ENCODE measurements at places on chromosomes 5 and 9. TPM values are rescaled to one million over a fixed set of nuclear protein-coding genes. Genes with fewer than 3 reads are reported as not detected.

GRCh38 chr9:137143459-137143858 is 4.5 kb downstream of the GRIN1 start:
- H3K36me3 ChIP-seq: no peaks in the 10 kb centered on the region
- H3K27ac ChIP-seq: no peak overlapping the region
- H3K27me3 ChIP-seq: peaks cover 46% of the 10 kb centered on the region
- DNase-seq: no peak

DNA sequence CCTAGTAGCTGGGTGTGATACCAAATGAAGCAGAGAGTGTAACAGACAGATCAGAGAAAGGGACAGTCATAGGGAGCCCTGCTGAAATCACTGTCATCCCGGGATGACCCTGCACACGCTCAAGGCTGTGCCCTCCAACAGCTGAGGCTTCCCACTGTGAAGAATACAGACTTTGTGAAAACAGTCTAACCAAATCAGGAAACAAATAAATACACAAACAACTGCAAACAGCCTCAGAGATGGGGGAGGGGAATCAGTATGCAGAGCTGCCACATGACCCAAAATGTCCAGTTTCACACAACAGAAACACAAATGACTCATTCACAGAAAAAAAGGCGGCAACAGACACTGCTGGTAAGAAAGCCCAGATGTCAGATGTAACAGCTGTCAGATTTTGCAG is 101.9 kb downstream of the ADAMTS2 start:
- H3K36me3 ChIP-seq: no peaks in the 10 kb centered on the region
- H3K27ac ChIP-seq: no peak overlapping the region
- DNase-seq: no peak
- H3K4me1 ChIP-seq: no peaks in the 10 kb centered on the region

DNA sequence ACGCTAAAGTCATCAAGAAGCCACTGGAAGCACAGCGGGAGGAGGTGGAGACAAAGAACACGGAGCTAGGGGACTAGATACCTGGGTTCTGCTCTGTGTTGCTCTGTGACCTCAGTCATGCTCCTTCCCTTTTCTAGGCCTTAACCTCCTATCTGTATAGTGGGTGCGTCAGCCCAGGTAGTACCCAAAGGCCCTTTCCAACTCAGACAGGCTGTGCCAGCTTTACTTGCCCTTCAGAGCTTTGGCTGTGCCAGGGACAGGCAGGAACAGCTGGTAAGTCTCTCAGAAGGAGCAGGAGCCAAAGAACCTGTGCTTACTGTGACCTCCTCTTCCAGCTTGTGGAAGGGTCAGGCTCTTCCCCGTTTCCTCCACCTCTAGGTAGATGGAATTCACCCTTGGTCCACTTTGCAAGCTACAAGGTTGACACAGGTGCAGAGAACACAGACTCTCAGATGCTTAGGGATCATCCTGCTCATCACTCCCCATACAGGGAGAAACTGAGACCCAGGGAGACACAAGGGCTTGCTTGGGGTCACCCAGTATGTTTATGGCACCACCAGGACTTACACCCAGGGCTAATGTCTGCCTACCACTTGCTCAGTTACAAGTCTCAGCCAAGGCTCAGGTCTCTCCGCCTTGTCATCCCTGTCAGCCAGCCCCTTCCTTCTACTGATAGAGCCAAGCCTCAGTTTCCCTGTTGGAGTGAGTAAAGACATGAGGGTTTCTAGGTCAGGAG is 1.7 kb downstream of the CCDC69 start:
- DNase-seq: peak; percentile 51
- H3K27ac ChIP-seq: peak overlapping the region; percentile 94
- peaks cover 79% of the 10 kb centered on the region for H3K4me1 ChIP-seq
- H3K36me3 ChIP-seq: peaks cover 37% of the 10 kb centered on the region

MUSK gene
- total RNA-seq: not detected

- no peak overlapping the region for H3K27ac ChIP-seq
- no peak for DNase-seq
- no peaks in the 10 kb centered on the region for H3K36me3 ChIP-seq
- no peaks in the 10 kb centered on the region for H3K27me3 ChIP-seq
- H3K4me3 ChIP-seq: no peak overlapping the region
Measured at GRCh38 chr5:168364151-168364661, 72.8 kb downstream of the WWC1 start.

DNA sequence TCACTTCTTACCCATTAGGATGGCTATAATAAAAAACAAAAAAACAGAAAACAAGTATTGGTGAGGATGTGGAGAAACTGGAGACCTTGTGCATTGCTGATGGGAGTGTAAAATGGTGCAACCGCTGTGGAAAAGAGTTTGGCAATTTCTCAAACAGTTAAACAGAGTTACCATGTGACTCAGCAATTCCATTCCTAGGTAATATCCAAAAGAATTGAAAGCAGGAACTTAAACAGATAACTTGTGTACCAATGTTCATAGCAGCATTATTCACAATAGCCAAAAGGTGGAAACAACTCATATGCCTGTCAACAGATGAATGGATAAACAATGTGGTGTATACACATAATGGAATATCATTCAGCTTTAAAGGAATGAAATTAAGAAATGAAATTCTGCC is 28.9 kb downstream of the DCP2 start:
- H3K27me3 ChIP-seq: no peaks in the 10 kb centered on the region
- no peak for DNase-seq
- H3K36me3 ChIP-seq: peaks cover 80% of the 10 kb centered on the region
- no peaks in the 10 kb centered on the region for H3K4me1 ChIP-seq

GRCh38 chr9:104068546-104068945 is 25.6 kb upstream of the SMC2 start:
- DNase-seq: no peak
- no peaks in the 10 kb centered on the region for H3K4me1 ChIP-seq
- no peaks in the 10 kb centered on the region for H3K27me3 ChIP-seq
- H3K36me3 ChIP-seq: no peaks in the 10 kb centered on the region

DNA sequence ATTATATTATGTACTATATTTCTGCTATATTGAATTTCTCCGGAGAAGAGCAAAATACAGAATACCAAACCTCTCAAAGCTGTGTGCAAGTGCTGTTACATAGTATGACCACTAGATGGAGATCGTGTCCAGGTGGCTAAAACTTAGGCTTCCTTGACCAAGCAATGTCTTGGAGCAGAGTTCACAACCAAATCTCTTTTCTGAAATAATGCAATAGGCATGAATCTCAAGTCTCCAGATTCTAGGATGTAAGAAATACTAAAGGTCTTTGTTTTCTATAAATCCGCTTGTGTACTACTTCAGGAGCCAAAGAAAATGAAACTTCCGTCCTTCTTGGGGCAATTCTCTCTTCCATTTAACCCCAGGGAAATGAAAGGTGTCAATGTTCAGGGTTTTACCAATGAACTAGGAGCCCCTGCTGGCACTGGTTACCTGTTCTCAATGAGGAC is 181.5 kb upstream of the RAI14 start:
- no peak overlapping the region for H3K27ac ChIP-seq
- H3K4me1 ChIP-seq: no peaks in the 10 kb centered on the region
- no peaks in the 10 kb centered on the region for H3K36me3 ChIP-seq
- no peak overlapping the region for H3K4me3 ChIP-seq
- H3K27me3 ChIP-seq: no peaks in the 10 kb centered on the region
- no peak for DNase-seq

DNA sequence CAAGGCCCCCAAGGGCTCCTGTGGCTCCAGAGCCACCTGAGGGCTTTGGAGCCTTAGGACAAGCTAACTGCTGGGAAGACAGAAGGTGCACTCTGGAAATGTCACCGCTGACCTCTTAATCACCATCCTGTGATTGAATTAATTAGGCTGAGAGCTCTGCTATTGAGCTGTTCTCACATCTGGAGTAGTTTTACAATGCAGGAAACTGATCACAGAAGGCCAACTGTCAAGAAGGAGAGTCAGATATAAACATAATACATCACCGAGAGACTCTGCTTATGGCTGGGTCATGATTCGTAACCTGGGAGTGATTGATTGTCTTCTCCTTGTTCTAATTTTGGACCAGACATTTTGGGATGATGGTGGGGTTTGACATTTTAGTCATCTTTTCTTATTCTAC is 226.1 kb downstream of the SLIT3 start:
- no peaks in the 10 kb centered on the region for H3K4me1 ChIP-seq
- H3K36me3 ChIP-seq: no peaks in the 10 kb centered on the region
- H3K27me3 ChIP-seq: no peaks in the 10 kb centered on the region
- no peak overlapping the region for H3K27ac ChIP-seq
- no peak for DNase-seq

FGF10 gene
- not detected for total RNA-seq

GRCh38 chr9:117974108-117974507 is 269.9 kb downstream of the TLR4 start:
- no peak overlapping the region for H3K27ac ChIP-seq
- no peaks in the 10 kb centered on the region for H3K27me3 ChIP-seq
- H3K36me3 ChIP-seq: no peaks in the 10 kb centered on the region
- no peak overlapping the region for H3K4me3 ChIP-seq
- DNase-seq: no peak

MSMP gene
- total RNA-seq: not detected

SNX18 gene
- total RNA-seq: 10.1 TPM

- peak; percentile 69 for DNase-seq
- H3K4me3 ChIP-seq: no peak overlapping the region
- H3K27ac ChIP-seq: peak overlapping the region; percentile 60
Measured at GRCh38 chr5:56588636-56589480, 226.5 kb upstream of the MAP3K1 start.

AIF1L gene
- not detected for total RNA-seq

GRCh38 chr9:136181784-136182419 is 23.0 kb downstream of the LHX3 start:
- no peak overlapping the region for H3K27ac ChIP-seq
- H3K4me1 ChIP-seq: no peaks in the 10 kb centered on the region
- no peaks in the 10 kb centered on the region for H3K36me3 ChIP-seq

- H3K4me1 ChIP-seq: no peaks in the 10 kb centered on the region
- H3K36me3 ChIP-seq: no peaks in the 10 kb centered on the region
Measured at GRCh38 chr9:124078641-124079040, 67.1 kb downstream of the LHX2 start.

CAPSL gene
- not detected for total RNA-seq

- no peak overlapping the region for H3K4me3 ChIP-seq
- peak; percentile 84 for DNase-seq
- H3K36me3 ChIP-seq: no peaks in the 10 kb centered on the region
- no peaks in the 10 kb centered on the region for H3K27me3 ChIP-seq
- peak overlapping the region; percentile 37 for H3K27ac ChIP-seq
Measured at GRCh38 chr5:132500931-132501628, 10.5 kb upstream of the IRF1 start.

DNA sequence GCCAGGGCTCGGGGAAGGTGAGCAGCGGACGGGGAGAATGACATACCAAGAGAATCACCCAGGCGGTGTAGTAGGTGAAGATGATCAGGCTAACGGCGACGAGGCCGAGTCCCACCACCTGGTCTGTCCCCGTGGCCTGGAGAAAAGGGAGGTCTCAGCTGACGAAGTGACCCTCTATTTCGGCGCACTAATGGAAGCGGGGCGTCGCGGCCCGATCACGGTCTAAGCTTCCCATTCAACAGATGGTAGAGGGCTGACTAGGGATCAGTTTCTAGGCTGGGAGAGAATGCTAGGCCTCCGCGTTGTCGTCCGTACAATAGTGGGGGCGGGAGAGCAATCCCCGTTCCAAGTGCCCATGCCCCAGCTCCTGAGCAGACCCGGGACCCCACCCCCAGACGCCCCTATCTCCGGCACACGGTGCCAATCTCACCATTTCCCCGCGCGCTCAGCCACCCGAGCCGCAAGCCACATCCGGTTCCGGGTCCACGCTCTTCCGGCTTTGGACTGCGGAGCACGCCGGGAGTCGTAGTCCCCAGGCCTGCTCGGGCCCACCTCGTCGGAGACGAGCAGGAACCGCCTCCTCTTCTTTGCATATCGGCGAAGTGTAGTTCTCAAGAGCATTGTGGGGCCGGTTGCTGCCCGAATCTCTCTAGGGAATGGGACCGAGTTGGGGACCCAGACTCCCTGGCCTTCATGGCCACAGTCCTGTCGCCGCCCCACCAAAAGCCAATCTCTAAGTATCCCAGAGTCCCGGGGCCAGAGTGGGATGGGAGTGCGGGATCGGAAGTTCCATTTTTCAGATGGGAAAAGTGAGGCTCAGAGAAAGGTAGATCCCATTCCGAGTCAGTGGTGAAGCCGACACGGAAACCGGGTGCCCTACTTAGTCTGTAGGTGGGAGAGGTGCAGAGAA is at the start of gene DPM2:
Gene DPM2, minus strand, starts transcription at position 467 of the 910 bp plus-strand sequence. Its CDS starts 34 bp downstream, at position 433.
- H3K4me3 ChIP-seq: peak within 1 kb of the TSS; percentile 90
- H3K36me3 ChIP-seq: peaks cover 32% of the 10 kb centered on the region
- DNase-seq: peak; percentile 74

DNA sequence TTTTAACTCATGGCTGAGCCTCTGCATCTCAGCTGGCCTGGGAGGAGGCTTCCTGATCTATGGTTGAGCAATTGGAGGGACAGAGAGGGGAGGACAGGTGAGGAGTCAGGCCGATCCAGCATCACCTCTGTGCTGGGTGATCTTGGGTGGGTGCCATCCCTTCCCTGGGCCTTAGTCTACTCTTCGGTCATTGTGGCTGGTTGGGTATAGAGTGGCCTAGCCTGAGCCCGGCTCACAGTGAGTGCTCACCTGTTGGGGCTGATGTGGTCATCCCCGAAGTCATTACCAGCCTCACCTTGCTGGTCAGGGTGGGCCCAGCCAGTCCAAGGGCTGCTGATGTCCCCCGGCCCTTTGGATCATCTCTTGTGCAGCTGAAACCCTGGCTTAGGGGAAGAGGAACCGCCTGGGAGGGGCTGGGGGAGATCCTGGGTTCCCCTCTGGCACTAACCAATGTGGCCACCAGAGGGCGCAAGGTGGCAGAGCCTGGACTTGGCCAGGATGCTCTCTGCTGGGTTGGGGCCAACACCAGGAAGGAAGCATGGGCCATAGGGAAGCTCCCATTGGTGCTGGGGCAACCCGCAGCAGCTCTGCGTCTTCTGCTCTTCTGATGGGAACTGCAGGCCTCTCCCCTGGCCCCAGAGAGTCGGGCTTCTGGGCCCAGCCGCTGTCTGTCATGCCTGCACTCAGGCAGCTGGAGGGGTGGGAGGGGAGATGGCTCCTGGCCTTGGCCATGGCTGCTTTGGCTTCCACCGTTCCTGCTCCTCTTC is 17.3 kb upstream of the ODF2 start:
- no peaks in the 10 kb centered on the region for H3K27me3 ChIP-seq
- no peaks in the 10 kb centered on the region for H3K36me3 ChIP-seq
- H3K27ac ChIP-seq: no peak overlapping the region

WWC1 gene
- total RNA-seq: 1.3 TPM

CDH6 gene
- not detected for total RNA-seq

- H3K4me1 ChIP-seq: no peaks in the 10 kb centered on the region
- H3K27ac ChIP-seq: no peak overlapping the region
- no peak for DNase-seq
- no peaks in the 10 kb centered on the region for H3K36me3 ChIP-seq
- no peaks in the 10 kb centered on the region for H3K27me3 ChIP-seq
Measured at GRCh38 chr5:128615578-128615977, 77.5 kb upstream of the FBN2 start.

TUSC1 gene
- total RNA-seq: 0.14 TPM

DNA sequence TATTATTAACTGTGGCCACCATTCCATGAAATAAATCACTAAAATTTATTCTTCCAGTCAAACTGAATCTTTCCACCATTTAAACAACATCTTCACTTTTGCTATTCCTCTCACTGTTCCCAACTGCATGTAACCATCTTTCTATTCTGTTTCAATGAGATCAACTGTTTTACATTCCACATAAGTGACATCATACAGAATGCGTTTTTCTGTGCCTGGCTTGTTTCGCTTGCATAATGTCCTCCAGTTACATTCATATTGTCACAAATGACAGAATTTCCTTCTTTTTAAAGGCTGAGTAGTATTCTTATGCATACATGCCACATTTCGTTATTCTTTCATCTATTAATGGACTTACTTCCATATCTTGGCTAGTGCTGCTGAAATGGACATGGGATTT is 738.2 kb downstream of the SEMA5A start:
- no peaks in the 10 kb centered on the region for H3K36me3 ChIP-seq
- DNase-seq: no peak
- no peak overlapping the region for H3K4me3 ChIP-seq

FGF18 gene
- 0.33 TPM for total RNA-seq

PCDHB15 gene
- not detected for total RNA-seq

LRRC19 gene
- not detected for total RNA-seq
